ENCODE measurements at places on chromosomes 12 and 14. TPM values are rescaled to one million over a fixed set of nuclear protein-coding genes. Genes with fewer than 3 reads are reported as not detected.
A peak's percentile ranks its signal among the peaks of the same experiment; 100 is the strongest.

PTCSC3 gene
- total RNA-seq: not detected

TMEM253 gene
- not detected for total RNA-seq

DNA sequence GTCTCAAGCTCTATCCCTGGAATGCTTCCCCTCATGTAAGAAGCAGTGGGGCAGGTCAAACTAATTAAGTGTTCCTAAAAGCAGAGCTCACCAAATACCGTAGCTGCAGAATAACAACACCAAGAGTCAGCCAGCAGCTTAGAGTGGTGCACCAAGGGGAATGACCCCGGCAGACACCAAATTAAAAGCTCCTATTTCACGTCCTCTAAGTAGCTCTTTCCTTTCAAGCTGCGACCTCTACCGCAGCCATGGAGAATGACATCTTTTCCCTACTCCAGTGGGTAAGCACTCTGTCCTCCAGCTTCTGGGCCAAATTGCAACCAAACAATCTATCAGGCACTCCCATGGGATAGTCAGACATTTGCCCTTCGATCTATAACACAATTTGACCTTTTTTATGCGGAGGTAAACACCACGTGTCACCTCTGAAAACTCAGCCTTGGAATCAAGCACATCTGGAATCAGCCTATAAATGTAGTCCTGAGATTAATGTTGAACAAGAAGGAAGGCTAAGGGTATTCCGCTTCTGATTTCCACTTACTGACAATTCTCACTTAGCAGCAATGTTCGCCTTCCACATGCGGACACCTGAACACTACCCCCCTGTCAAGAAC, 67.6 kb upstream of the CDKN3 start:
- DNase-seq: peak; percentile 74

GRCh38 chr12:121132601-121133481, at the start of gene P2RX7:
Gene P2RX7 (plus strand): TSS chr12:121132876. CDS start chr12:121132971, 95 bp downstream.
- peak; percentile 92 for DNase-seq

IL31 gene
- not detected for total RNA-seq

DNA sequence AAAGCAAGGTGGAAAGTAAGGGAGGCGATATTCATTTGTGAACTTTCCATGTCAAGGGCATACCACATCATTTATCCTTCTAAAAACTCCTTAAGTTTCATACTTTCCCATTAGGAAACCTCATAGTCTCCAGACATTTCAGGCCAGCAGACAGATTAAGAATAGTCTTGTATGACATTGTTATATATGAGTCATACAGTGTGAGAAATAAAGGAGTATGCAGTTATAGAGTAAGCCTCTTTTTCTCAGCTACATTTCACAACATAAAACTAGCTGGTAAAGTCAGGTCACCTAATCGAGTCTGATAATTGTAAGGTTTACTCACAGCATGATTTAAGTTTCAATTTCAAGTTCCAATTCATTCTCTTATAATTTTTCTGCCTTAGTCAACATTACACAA, 164.3 kb downstream of the GRIP1 start:
- DNase-seq: no peak

DHRS2 gene
- 1.5 TPM for total RNA-seq

GRCh38 chr14:52883658-52884057, 67.2 kb downstream of the FERMT2 start:
- DNase-seq: no peak

All from SK-MEL-5 (cell line).